Activated naive CD4-positive, alpha-beta T cell (primary cell): ENCODE measurements at places on chromosomes 13 and 19.

- no peak for DNase-seq
These were observed 8.1 kb upstream of the ARRDC2 start for GRCh38 chr19:17999684-18000479.

DNA sequence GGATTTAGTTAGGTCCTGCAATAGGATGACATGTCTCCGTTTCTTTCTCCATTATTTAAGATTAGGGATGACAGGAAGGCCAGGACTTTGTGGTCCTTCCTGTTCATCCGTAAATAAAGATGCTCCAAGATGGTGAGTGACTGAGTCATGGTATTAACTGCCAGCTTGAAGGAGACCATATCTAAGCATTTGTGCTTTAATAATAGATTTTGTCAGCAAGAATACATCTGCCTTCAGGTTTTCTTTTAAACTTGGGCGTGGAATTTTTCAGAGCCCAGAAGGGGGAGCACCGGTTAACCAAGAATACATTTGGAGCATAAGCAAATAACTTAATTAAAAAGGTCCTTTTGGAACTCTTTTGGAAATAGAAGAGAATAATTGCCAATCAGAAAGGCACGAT is 68.2 kb downstream of the ARHGAP35 start:
- DNase-seq, result no peak

DNA sequence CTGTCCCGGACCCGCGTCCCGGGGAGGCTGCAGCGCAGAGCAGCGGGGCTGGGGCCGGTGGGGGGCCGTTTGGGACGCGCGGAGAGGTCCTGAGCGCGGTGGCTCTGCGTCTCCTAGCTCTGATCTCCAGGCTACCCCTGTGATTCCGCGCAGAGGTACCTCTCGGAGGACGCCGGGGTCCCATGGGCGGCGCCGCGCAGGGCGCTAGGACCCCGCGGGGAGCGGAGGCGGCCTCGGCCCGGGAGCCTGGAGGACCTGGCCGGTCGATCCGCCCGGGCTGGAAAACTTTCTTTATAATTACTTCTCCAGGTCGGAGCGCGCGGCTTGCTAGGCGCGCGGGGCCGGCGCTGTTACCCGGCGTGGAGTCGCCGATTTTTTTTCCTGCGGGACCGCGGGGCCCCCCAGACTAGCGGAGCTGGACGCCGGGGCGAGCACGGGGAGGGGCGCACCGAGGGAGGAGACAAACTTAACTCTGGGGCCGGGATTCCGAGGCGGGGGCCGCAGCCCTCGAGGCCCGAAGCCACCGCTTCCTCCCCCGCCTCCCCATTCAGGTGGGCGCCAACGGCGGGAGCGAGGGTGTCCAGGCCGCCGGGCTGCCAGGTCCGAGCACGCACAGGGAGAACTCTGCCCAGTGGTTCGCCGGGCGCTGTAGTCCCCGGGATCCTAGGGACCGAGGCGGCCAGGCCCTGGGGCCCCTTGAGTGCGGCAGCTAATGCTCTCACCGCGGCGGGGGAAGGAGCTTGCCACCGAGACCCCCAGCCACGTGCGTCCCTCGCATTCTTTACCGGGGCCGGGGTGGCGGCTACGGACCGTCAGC is 848 bp upstream of the CEBPA start:
- DNase-seq, result no peak

DNA sequence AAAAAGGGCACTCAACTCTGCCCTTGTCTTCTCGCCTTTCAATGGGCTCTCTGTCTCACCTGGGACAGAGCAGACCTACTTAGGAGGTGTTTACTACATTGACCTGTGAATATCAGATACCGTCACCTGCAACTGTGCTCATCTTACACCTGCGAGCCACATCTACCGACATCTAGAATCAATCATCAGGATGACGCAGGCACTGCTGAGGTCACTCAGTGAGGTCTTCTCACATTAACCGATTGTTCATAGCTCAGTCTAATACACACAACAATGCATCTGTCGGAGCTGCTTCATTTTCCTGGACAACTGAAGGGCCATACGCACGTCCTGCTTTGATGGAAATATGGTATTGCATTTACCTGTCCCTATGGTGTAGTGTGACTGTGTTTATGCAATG is 211.9 kb downstream of the FGF9 start:
- no peak for DNase-seq

- no peak for DNase-seq
These were observed 21.4 kb downstream of the ARID3A start for GRCh38 chr19:947090-947706.

GRCh38 chr19:7832781-7833180 is 2.8 kb downstream of the EVI5L start:
- DNase-seq, result no peak
